ENCODE measurements at places on chromosomes 11 and 22.

- DNase-seq: no peak
These were observed 23.6 kb upstream of the SLC25A1 start for GRCh38 chr22:19201869-19202798.

DNA sequence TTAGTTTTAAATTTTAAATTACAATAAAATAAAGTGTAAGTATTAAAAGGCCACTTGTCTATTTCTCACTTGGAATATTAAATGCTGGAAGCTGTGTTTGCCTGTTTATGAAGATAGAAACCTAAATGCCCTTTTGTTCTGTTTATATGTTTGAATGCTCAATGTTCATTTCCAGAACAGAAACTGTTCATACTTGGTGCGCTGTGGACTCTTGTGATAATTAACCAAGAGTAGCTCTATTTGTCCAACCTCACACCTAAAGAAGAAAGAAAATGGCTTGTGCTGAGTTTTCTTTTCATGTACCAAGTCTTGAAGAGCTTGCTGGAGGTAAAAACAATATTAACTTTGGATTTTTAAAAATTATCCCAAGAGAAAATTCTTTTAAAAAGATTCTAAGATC lies 5.7 kb downstream of the C11orf54 start:
- no peak for DNase-seq

DNA sequence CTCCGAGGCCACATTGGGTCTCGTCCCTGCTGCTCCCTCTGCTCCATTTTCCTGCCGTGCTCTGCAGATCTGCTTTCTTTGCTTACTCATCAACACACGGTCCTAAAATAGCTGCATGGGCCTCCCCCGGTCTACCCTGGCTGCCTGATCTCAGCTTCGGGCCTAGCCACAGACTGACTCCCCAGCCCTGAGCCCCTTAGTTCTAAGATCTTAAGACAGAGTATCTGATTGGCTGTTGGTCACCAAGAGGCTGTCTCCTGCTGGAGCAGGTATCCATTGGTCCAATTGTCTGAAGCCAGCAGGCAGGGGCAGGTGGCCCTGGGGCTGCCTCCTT lies 53.7 kb upstream of the NECTIN1 start:
- DNase-seq: no peak

- no peak for DNase-seq
These were observed 618 bp upstream of the CERK start for GRCh38 chr22:46738647-46739093.

- no peak for DNase-seq
These were observed 300.9 kb upstream of the DDI1 start for GRCh38 chr11:103735497-103736032.

- peak; percentile 31 for DNase-seq
These were observed 89.0 kb downstream of the OPCML start for GRCh38 chr11:133443206-133443747.

- no peak for DNase-seq
These were observed 4.0 kb downstream of the TSPAN18 start for GRCh38 chr11:44730775-44731174.

- DNase-seq: no peak
These were observed 70.9 kb downstream of the PHF21B start for GRCh38 chr22:44938886-44939285.

GRCh38 chr11:121807051-121807450 lies 309.0 kb downstream of the BLID start:
- no peak for DNase-seq

DNA sequence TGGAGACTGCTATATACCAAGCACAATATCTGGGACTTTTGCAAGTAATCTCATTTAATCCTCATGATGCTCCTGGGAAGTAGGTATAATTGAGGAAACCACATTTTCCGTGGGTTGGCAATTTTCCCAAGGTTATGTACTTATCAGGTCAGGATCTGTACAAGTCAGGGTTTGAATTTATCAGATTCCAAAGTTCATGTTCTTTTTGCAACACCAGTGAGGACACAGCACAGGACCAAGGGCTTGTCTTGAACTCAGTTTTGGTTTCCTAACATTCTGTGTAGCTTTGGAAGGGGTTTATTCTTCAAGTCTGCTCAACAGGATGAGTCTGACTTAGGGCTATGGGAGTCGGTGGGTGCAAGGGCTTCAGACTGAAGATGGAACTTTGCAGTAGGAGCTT lies 30.4 kb downstream of the INSC start:
- DNase-seq: no peak

DNA sequence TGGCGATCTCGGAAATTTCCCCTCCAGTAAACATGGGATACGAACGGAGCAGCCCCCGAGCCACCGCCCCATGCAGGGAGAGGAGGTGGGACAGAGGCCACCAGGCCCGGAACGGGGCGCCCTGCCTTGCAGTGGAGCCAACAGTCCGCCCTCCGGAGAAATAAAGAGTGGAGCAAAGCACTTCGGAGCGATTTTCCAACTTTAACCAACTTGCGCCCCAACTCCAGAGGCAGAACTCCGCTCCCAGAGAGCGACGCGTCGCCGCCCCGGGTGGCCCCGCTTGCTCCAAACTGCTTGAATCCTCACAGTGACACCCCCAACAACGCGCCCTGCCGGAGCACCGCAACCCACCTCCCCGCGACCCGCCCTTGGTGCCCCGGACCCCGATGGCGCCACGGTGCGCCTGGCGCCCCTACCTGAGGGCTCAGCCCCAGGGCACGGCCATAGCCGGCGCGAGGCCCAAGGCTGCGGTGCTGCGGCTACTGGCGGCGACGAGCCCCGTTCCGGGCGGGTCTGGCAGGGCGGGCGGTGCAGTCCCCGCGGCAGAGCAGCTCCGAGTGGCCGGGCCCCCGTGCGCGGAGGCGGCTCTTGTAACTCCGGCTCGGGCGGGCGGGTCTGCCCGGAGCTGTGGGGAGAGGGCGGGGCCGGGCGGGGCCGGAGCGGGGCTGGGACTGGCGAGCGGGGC lies at the start of gene AHNAK:
AHNAK (minus strand) TSS at position 563 of the 685 bp plus-strand sequence. CDS start 10,708 bp downstream, outside the sequence.
- no peak for DNase-seq

GRCh38 chr11:59088162-59088561 lies 2.1 kb downstream of the GLYATL1B start:
- no peak for DNase-seq

GRCh38 chr22:28299753-28300152 lies 379.9 kb downstream of the TTC28 start:
- DNase-seq: no peak

- no peak for DNase-seq
These were observed 330.0 kb downstream of the DDX10 start for GRCh38 chr11:108994887-108995286.

- no peak for DNase-seq
These were observed 3913.9 kb upstream of the OR11H1 start for GRCh38 chr22:11613898-11614755.

GRCh38 chr11:44313761-44314489 lies 4.0 kb upstream of the ALX4 start:
- no peak for DNase-seq

DNA sequence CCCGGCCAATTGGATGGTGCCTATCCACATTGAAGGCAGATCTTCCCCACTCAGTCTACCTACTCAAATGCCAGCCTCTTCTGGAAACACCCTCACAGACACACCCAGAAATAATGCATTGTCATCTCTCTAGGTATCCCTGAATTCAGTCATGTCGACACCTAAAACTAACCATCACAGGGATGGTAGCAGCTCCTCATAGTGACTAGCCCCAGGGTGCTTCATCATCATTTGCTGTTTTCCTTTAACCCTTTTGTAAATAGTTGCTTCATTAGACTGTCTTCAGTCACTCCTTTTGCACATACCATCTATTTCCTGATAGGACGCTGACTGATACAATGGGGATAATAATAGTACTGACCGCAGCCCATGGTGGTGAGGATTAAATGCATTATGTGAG lies 18.8 kb upstream of the AMOTL1 start:
- DNase-seq: no peak

DNA sequence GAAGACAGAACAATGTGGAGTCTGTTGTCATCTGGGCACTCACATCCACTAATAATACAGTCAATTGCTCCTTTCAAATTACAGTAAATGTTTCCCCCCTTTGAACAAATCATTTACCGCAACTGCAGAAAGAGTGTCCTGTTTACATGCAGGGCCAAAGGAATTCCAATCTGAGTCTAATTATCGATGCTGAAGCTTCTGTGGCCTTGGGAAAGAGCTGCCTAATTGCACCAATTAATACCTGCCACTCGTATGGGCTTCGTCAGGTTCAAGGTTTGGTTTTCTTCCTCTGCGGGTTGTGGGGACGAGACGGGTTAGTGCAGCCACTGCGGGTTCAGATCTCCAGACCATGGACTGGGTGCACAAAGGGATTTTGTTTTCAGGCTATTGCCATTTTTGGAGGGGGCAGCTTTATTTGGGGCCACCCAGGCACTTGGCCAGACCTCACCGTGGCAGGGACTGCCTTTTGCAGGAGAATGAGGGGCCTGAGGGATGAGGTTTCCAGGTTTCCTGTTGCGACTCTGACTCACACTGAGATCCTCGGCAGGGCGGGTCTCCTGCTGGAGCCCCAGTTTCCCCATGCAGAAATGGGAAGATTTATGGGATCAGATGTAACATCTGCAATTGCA lies 147.6 kb downstream of the MIAT start:
- no peak for DNase-seq

GRCh38 chr11:17473071-17473744 lies 3.4 kb downstream of the ABCC8 start:
- peak; percentile 59 for DNase-seq

GRCh38 chr22:39707816-39708215 lies 137.3 kb downstream of the CACNA1I start:
- no peak for DNase-seq

GRCh38 chr22:45823336-45823735 lies 151.7 kb downstream of the ATXN10 start:
- no peak for DNase-seq

- DNase-seq: no peak
These were observed 35.0 kb upstream of the LMO2 start for GRCh38 chr11:33926671-33927552.

GRCh38 chr11:124916370-124916710 lies 2.7 kb upstream of the HEPN1 start:
- no peak for DNase-seq

DNA sequence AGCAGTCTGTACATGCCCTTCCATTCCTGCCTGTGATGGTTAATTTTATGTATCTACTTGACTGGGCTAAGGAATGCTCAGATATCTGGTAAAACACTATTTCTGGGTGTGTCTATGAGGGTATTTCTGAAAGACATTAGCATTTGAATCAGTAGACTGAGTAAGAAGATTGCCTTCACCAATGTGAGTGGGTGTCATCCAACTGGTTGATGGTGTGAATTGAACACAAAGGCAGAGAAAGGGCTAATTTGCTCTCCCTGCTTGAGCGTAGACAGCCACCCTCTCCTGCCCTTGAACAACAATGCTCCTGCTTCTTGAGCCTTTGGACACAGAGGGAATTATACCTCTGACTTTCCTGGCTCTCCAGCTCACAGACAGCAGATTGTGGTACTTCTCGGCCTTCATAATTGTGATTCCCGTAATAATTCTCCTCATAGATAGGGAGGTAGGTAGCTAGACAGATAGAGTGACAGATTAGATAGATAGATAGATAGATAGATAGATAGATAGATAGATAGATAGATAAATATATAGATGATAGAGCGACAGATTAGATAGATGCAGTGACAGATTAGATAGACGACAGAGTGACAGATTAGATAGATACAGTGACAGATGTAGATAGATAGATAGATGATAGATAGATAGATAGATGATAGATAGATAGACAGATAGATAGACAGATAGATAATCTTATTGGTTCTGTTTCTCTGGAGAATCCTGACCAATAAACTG lies 370.6 kb downstream of the CADM1 start:
- DNase-seq: no peak

- no peak for DNase-seq
These were observed 9.7 kb upstream of the PAFAH1B2 start for GRCh38 chr11:117134431-117134830.

GRCh38 chr11:48111891-48112290 lies 104.7 kb upstream of the OR4B1 start:
- no peak for DNase-seq

DNA sequence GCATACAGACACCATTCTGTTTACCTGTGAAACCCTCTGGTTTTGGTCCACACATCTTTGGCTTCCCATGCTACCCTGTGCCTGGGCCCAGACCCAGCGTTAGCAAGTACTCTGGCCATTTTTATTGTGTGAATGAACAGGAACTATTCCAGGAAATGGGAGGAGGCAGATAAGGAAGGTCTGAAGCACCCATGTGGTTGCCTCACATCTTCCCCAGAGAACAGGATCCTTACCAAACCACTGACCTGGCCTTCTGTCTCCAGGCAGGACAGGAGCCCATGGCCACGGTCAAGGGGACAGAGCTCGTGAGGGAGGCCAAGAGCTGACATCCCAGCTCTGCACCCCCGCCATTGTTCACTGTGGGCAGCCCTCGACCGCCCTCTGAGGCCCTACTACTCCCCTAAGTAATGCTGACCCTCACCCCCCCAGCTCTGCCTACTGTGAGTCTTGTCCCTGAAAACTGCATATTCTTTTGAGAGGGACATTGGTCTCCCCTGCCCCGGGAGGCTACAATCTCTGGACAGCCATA lies 97.7 kb upstream of the TP53I11 start:
- DNase-seq: no peak

- DNase-seq: no peak
These were observed 1.9 kb upstream of the RDX start for GRCh38 chr11:110298301-110298765.

DNA sequence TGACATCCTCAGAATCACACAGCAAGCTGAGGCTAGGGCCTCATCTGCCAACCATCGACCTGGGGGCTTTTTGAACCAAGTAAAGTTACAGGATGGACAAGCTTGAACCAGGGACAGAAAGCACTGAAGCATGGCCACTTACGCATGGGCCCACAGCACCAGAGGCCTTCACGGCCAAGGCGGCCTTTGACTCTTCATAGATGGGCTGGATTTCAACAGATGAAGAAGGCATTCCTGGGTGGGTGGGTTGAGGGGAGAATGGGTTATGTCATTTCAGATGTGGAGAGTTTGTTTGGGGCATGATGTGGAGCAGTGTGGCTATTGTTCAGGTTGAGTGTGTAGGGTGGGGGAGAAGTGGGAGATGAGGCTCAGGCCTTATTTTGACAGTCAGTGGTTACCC lies 60.2 kb downstream of the LRRC32 start:
- no peak for DNase-seq

- DNase-seq: no peak
These were observed 4.7 kb downstream of the LRRC10B start for GRCh38 chr11:61513143-61513765.

DNA sequence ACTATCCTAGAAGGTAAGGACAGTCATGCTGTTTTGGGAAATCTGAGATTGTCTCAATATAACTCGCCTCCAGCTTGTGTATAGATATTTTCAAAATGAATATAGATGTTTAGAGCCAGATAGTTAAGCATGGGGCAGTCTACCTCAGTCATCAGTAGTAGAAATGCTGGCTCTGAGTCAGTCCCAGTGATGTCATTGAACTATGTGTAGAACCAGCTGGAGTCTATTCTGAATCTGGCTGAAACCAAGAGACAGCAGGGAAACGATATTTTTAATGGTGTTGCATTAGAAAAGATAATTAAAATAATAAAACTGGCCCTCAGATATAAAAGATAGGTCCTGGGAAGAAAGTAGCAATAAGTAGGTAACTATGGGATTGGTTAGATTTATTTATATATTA lies 25.9 kb downstream of the PIWIL4 start:
- no peak for DNase-seq

All from NCI-H2227 treated with DMSO at 0.1 percent for 48 hours (cell line).